ENCODE measurements at places on chromosomes 6 and 20.

GRCh38 chr6:5501837-5502236 lies 240.5 kb downstream of the FARS2 start:
- H3K36me3 ChIP-seq, result peaks cover 5% of the 10 kb centered on the region
- no peak overlapping the region for H3K27ac ChIP-seq
- no peak for DNase-seq

GRCh38 chr6:33632558-33633039 lies 11.5 kb downstream of the ITPR3 start:
- peak overlapping the region; percentile 82 for H3K4me3 ChIP-seq
- DNase-seq, result no peak

DNA sequence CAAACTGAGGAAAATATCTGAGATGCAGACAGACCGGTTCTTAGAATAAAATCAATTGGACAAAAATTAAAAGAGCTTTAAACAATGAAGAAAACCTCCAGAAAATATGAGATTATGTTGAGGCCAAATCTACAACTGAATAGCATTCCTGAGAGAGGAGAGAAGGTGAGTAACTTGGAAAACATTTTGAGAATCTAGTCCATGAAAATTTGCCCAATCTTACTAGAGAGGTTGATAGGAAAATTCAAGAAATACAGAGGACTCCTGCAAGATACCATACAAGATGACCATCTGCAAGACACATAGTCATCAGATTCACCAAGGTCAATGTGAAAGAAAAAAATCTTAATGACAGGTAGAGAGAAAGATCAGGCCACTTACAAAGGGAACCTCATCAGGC lies 437.7 kb upstream of the ADGRB3 start:
- DNase-seq, result no peak
- no peak overlapping the region for H3K4me3 ChIP-seq
- H3K27ac ChIP-seq, result no peak overlapping the region
- H3K27me3 ChIP-seq, result no peaks in the 10 kb centered on the region

GRCh38 chr20:61934716-61935530 lies 130.8 kb downstream of the TAF4 start:
- H3K4me3 ChIP-seq, result no peak overlapping the region
- H3K27ac ChIP-seq, result no peak overlapping the region
- DNase-seq, result peak; percentile 54
- peaks cover 7% of the 10 kb centered on the region for H3K4me1 ChIP-seq

- H3K27ac ChIP-seq, result peak overlapping the region; percentile 30
- no peaks in the 10 kb centered on the region for H3K36me3 ChIP-seq
- H3K27me3 ChIP-seq, result no peaks in the 10 kb centered on the region
- DNase-seq, result no peak
- H3K4me3 ChIP-seq, result no peak overlapping the region
These were observed 67.8 kb downstream of the SCAND1 start for GRCh38 chr20:35886537-35886936.

GRCh38 chr6:2760882-2761842 lies 4.0 kb upstream of the WRNIP1 start:
- no peaks in the 10 kb centered on the region for H3K36me3 ChIP-seq
- H3K27ac ChIP-seq, result no peak overlapping the region
- no peaks in the 10 kb centered on the region for H3K27me3 ChIP-seq
- H3K4me3 ChIP-seq, result no peak overlapping the region
- DNase-seq, result no peak

DNA sequence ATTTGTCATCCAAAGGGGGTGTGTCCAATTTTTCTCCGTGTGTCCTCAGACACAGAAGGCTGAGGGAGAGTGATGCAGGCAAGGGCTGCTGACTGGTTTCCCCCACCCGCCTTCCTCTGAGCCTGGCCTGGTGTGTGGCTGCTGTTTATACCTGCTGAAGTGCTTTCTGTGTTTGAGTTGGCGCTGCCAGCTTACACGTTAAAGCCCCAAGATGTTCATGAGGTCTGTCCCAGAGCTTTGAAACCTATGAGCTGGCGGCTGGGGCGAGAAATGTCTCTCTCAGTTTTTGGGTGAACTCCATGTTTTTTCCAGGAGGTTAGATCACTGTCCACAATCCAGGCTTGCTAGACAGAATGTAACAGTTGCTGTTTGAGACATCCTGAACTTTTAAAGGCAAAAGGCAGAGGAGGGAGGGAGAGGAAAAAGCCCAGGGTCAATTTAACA lies 69.0 kb upstream of the CCN2 start:
- H3K36me3 ChIP-seq, result no peaks in the 10 kb centered on the region
- no peak overlapping the region for H3K4me3 ChIP-seq
- H3K4me1 ChIP-seq, result no peaks in the 10 kb centered on the region
- no peak overlapping the region for H3K27ac ChIP-seq
- no peak for DNase-seq

DNA sequence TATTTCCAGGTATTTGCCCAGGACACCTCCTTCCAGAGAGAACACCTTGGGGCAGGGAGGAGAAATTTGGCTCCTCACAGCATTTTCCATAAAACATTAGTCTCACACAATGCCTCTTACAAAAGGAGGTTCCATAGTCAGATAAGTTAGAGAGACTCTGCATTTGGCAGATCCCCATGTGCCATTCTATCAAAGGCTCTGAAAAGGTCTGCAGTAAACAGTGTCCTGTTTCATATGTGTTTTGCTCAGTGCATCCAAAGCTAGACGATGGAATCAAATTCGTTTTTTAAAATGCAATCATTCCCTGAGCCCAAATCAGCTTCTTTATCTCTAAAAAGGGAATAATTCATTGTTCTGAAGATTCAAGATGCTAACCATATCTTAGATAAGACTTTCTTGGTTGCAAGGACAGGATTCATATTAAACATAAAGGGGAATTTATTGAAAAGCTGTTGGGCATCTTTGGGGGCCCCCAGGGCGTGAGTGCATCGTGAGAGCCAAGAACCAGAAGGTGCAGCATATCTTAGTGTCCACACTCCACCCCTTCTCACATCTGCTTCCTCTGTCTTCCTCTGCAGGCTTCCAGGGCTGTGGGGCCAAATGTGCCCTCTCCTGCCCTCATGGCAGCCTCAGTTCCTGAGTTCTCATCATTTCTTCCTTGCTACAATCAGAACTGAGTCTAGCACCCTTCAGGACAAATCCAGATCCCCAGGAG lies 41.4 kb upstream of the MLN start:
- H3K27me3 ChIP-seq, result peaks cover 3% of the 10 kb centered on the region
- H3K27ac ChIP-seq, result no peak overlapping the region
- H3K36me3 ChIP-seq, result no peaks in the 10 kb centered on the region
- no peak overlapping the region for H3K4me3 ChIP-seq
- peaks cover 24% of the 10 kb centered on the region for H3K4me1 ChIP-seq

DNA sequence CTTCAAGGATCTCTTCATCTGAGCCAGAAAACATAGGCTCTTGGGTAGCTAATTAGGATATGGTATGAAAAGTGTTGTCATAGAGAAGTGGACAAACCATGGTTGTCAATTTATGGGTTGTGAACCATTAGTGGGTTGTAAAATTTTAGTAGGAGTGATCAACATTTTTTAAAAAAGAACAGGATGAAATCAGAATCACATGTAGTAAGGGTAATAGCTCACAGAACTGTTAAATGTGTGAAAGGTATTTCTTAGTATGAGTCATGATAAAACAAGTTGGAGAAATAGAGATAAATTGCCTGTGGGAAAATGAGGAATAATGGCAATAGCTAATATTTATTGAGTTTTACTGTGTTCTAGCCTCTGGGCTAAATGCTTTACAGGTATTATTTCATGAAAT lies 113.4 kb downstream of the MAP3K4 start:
- peaks cover 36% of the 10 kb centered on the region for H3K36me3 ChIP-seq
- no peaks in the 10 kb centered on the region for H3K4me1 ChIP-seq
- no peak overlapping the region for H3K4me3 ChIP-seq
- H3K27ac ChIP-seq, result no peak overlapping the region
- no peak for DNase-seq

DNA sequence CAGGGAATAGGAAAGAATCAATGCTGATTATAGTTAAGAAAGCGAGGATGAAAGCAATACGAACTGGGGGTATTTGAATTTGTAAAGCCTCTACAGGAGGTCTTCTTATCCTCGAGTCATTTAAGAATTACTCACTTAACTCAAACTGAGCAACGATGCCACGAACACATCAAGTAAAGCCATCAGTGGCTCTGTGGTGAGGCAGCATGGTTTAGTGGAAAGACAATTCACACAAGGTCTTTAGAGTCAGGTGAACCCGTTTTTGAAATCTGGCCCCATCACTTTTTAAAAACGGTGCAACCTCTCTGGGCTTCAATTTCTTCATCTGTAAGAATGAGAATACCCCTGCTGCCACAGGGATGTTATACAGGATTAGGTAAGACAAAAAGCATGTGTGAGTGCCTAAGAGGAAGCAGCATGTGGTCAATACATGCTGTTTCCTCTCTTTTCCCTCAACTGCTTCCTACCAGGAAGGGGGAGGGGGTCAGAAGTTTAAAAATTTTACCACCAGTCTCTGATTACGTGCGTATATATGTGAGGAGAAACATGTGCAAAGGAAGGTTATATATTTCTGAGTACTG lies 162.0 kb downstream of the BTBD9 start:
- H3K4me3 ChIP-seq, result no peak overlapping the region
- peaks cover 6% of the 10 kb centered on the region for H3K27me3 ChIP-seq
- DNase-seq, result no peak
- H3K4me1 ChIP-seq, result peaks cover 18% of the 10 kb centered on the region
- H3K27ac ChIP-seq, result no peak overlapping the region

GRCh38 chr6:17932330-17932852 lies 55.0 kb downstream of the KIF13A start:
- H3K4me1 ChIP-seq, result peaks cover 49% of the 10 kb centered on the region
- H3K27me3 ChIP-seq, result no peaks in the 10 kb centered on the region
- peak overlapping the region; percentile 2 for H3K4me3 ChIP-seq
- peak overlapping the region; percentile 63 for H3K27ac ChIP-seq
- H3K36me3 ChIP-seq, result peaks cover under 1% of the 10 kb centered on the region

GRCh38 chr20:21024420-21024819 lies 81.7 kb downstream of the LINC00237 start:
- no peak overlapping the region for H3K27ac ChIP-seq
- peaks cover 21% of the 10 kb centered on the region for H3K4me1 ChIP-seq
- H3K4me3 ChIP-seq, result no peak overlapping the region
- H3K36me3 ChIP-seq, result no peaks in the 10 kb centered on the region

DNA sequence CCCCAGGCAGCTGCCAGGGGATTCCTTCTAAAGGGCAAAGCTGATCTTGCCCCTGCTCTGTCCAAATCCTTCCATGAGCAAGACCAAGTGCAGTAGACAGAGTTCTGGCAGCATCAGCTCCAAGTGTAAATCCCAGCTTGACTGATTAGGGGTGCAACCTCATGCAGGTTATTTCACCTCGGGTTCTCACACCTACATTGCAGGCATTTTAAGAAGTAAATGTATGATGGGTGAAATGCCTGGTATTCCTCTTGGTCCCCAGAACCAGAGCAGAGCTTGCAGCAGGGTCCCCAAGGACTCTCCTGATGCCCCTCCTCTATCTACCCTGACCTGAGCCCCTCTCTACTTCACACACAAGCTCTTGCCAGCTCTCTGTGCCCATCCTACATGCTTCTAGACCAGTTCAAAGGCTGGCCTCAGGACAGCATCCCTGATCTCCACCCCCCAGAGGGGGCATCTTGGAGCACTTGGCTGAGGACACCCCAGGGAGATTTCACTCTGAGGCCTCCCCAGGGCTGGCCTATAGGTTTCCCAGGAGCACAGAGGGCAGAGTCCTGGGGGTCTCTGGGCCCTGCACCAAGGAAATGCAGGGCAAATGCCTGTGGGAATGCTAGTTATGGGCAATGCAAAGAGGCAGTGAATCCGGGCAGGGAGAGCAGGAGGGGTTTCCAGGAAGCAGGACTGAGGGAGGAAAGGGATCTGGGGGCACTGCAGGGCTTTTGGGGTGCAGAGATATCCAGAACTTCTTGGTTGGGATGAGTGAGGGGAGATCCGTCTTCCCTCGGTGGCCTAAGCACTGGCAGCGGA lies 1.0 kb downstream of the LZTS3 start:
- no peak for DNase-seq
- H3K4me3 ChIP-seq, result peak overlapping the region; percentile 89
- H3K4me1 ChIP-seq, result peaks cover 29% of the 10 kb centered on the region

DNA sequence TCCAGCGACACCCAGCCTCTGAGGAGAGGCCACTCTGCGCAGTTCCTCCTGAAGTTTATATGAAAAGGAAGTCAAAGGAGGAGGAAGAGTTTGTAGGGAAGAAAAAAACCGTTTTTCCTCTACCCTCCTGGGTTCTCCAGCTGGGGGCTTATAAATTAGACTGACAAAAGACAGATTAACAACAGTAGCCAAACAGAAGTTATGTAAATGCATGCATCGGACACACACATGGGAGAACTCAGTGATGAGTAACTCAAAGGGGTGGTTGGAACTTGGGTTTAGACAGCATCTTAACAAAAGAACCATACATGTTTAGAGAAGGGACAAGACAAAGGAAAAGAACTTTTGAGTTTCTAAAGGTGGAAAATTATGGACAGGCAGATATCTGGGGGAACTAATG lies 71.2 kb downstream of the CD24 start:
- no peak overlapping the region for H3K27ac ChIP-seq
- no peak for DNase-seq
- H3K4me3 ChIP-seq, result no peak overlapping the region
- H3K36me3 ChIP-seq, result peaks cover 6% of the 10 kb centered on the region

DNA sequence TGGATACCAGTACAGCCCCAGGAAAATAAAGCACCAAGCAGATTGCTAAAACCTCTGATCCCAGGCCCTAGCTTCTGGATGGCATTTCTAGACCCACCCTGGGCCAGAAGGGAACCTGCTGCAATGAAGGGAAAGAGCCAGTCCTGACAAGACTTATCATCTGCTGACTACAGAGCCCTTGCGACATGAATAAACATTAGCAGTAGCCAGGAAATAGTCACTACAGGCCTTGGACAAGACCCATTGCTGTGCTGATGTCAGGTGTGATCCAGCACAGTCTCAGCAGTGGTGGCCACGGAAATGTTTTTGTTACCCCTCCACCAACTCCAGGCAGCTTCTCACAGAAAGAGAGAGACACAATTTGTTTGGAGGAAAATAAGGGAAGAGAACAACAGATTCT lies 399.3 kb downstream of the HAO1 start:
- H3K36me3 ChIP-seq, result no peaks in the 10 kb centered on the region
- H3K4me1 ChIP-seq, result no peaks in the 10 kb centered on the region
- H3K27ac ChIP-seq, result no peak overlapping the region
- no peaks in the 10 kb centered on the region for H3K27me3 ChIP-seq

- no peak for DNase-seq
- H3K27me3 ChIP-seq, result peaks cover 4% of the 10 kb centered on the region
- no peaks in the 10 kb centered on the region for H3K36me3 ChIP-seq
- H3K27ac ChIP-seq, result peak overlapping the region; percentile 97
These were observed 923 bp downstream of the GMDS start for GRCh38 chr6:2244261-2245102.

Data from type B pancreatic cell (in vitro differentiated cells).